ENCODE measurements at places on chromosomes 3 and 15.

DNA sequence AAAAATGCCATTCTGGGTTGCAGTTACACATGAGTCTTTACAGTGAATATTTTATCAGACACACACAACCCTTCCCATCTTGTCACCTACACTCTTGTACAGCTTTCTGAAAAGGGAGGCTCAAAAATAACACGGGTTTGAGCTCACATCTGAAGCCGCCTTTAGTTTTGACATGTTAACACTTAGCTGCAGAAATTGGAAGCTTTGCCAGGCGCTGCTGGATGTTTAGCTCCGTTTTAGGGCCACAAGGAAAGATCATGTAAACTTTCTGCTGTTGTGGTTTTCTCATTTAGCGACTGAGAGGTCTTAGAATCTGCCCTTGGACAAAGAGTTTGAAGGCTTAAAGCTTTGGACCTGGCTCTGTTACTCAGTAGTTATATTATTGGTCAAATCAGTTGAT, 120.1 kb downstream of the OXNAD1 start:
- no peak for DNase-seq

- no peak for DNase-seq
Measured at GRCh38 chr3:15204005-15204404, 2.0 kb upstream of the CAPN7 start.

DNA sequence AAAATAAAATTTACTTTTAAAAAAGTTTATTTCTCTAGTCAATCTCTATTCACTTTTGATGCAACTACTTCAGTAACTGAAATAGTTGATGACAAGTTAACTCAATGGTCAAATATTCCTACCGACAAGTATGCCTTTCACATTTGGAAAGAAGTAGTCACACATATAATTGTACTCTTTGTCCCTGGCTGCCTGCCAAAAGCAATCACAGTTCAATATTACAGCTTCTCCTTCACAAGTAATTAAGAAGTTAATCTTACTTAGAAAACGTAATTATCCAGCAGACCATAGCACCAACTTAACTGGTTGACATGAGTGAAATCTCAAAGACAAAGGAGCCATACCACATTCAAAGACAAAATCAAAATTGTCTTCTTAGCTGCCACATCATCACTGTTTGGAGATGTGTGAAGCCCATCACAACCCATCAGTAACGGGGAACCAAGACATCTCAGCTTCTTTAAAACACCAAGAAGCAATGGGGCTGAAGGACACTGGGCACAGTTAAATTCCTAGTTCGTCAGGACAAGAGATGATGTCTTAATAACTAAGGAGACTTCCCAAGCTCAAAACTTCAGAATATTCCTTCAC, 86.1 kb downstream of the PLCH1 start:
- no peak for DNase-seq

DNA sequence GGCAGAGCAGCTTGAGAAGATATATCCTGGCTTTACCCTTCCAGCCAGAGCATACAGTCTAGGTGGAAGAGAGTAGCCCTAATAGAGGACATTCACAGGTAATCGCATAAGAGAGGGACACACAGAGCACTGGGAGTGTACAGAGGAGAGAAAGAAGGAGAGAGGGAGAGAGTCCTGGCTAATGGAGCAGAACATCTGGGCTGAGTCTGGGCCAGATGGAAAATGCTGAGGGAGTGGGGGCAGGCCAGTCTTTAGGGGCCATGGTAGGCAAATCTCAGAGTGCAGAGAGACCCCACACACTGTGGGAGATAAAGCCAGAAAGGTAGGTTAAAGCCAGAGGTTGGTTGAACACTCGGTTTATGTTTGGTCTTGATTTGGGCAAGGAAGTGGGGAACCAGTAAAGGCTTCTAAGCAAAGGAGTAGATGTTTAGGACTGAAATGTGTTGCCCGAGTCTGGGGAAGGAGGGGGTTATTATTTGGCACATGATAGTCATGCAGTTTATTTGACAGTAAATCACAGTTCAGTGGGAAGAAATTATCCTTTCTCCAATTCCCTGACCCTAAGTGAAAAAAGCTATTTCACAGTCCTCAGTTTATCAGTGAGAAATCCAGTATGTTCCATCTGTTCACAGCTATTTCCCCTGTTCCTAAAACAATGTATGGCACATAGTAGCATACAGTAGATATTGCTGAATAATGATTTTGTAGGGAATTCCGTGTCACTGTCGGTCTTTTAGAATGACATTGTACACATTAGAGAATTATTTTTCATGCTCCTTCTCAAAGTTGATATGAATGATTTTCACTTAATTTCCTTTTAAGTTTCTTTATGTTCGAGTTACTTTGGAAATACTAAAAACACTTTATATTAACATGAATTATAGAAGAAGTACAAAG, 45.7 kb downstream of the PDHB start:
- DNase-seq = no peak

DNA sequence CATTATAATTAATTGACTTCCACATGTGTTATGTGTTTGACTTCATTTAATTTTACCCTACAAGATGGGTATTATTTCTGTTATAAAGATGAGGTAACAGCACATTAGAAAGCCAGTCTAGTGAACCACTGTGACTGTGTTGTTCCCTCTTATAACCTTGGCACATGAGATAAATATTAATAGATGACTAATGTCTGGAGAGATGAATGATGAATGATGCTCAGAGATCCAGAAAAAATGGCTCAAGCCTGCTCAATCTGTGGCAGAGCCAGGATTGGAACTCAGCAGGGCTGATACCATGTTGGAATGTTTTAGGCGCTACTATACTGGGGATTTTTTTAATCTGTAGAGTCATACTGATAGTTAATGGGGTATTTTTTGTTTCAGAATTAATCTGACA, 118.8 kb upstream of the PTX3 start:
- no peak for DNase-seq

- DNase-seq = no peak
Measured at GRCh38 chr3:195385526-195385925, 57.3 kb downstream of the ACAP2 start.

DNA sequence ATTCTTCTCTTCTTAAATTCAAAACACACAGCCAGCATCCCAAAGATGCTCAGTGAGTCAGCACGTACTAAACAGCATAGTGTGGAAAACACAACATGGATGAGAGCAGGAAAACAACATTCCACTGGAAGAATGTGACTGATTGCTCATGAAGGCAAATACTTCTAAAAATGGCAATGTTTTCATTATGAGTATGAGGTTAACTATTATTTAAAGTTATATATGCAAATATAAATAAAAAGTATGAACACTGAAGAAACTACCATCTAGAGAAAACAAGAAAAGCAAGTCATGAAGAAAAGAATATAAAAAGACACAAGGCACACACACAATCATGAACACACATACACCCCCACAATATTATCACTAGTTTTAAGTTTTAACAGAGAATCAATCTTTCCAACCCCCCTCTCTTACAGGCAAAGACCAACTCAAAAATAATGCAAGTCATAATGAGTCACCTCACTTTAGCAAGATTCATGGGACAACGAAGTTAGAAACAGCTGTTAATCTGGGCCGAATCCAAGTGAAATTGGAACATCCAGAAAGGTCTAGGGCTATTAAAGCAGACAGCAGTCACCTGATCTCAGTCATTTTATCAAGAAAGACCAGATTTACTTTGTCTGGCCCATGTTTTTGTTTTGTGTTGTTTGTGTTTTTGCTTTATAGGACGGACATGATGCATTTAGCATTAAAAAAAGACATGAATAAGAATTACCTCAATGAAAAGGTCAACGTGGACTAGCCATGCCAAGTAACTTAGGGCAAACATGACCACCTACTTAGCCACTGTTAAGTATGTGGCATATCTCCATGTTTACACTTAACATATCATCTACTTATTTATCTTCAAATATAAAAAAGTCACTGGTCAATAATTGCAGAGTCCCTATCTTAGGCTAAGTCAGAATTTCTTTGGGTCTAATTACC, 18.1 kb downstream of the GBE1 start:
- no peak for DNase-seq

DNA sequence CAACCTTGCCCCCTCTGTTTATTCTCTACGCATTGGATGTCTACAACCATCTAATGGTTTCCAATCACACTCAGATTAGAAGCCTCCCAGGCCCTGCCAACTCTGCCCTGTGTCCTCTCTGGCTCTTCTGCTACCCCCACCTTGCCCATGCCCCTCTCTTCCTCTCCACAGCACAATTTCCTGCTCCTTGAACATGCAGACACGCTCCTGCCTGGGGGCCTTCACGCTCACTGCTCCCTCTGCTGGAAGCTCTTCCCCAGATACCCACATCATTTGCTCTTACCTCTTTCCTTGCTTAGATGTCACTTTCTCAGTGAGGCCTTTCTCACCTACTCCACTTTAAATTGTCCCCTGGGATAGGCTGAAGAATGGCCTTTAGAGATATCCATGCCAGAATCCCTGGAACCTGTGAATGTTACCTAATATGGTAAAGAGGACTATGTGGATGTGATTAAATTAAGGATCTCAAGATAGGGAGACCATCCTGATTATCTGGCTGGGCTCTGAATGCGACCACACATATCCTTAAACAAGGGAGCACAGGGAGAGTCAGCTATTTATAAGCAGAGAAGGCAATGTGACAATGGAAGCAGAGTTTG, 9.9 kb downstream of the KY start:
- no peak for DNase-seq

GRCh38 chr15:67178569-67179210, 75.8 kb downstream of the AAGAB start:
- no peak for DNase-seq

GRCh38 chr3:59116233-59116537, 66.4 kb upstream of the CFAP20DC start:
- DNase-seq = no peak

DNA sequence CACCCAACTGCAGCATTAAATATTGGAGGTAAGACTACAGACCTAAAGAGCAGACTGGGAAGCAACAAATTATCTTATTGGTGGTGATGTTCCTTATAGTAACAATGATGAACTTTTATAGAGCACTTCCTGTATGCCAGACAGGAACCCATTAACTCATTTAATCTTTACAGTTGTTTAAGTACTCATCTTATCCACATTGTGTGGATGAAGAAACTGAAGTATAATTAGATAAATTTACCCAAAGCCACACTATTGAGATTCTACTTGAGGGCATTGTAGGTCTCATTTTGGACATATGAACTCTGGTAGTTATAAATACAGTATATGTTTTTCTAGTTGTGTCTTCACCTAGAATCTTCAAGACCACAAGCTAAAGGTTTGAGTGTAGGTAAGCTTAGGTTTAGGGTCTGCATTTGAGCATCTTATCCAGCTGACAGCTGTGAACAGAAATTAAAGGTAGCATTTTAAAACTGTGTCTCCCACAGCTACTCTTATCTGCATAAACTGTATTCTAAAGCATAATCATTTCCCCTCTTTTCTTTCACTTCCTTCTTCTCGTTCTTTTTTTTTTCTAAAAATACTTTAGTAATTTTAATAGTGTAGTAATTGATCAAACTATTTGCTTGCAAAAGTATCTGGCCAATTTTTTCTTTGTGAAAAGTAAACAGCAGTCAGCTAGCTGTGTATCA, 138.2 kb downstream of the UBE2E2 start:
- no peak for DNase-seq

DNA sequence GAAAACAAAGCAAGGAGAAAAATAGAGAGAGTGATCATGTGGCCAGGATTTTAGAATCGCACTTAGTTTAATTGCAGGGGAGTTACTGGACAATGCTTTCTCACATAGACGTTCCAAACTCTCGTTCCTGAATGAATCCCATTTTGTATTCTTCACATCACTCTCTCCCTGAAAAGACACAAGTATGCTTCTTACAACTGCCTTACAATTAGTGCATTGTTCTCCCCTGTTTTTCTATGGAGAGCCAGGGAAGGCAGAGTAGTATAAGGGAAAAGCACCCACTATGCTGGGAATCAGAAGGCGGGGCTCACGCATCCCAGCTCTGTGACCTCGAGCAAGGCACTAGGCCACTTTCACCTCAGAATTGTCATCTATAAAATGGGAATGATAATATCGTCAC, 14.4 kb downstream of the TMOD2 start:
- DNase-seq = no peak

- DNase-seq = no peak
Measured at GRCh38 chr3:138437281-138437680, 2.9 kb downstream of the ESYT3 start.

DNA sequence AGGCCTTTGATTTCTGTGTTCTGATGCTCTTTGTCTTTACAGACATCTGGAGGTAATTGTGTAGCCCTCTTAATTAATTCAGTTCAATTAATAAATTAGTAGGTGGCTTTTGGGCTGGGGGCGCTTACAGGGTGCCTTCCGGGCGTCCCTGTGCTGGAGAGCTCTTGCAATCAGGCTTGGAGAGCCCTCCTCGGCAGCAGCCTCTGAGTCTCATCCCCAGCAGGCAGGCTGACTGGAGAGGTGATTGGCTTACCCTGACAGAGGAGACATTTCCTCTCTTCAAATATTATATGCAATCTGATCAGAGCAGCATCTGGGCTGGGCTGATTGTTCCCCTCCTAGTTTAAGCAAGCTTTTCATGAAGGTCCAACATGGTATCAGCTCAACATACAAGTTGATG, 250.7 kb downstream of the LPP start:
- DNase-seq = no peak

DNA sequence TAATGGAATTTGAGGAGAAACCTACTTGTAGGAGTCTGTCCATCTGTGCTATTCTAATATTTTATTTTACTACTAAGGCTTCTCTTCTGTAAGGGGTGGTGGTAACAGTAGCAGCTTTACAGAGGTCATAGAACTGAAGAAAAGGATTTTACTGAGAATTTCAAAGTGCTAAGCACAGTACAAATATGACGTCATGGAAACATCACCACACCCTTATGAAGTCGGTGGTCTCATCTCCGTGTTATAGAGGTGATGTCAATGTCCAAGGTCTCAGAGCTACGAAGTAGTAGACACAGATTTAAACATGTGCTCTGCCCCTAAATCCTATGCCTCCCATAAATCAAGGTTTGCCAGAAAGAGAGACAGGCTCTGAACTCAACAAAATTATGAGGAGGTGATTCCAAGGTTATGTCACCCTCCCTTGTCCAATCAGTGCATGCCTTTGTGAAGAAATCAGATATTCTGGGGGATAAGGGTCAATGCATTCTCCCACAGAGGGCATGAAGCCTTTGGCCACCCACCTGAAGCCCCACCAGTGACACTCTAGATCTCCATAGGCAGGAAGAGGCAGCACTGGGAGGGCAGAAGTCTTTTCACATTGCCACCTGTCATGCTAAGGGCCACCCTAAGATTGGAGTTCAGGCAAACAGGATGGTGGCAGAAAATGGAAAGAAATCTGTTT, 22.9 kb downstream of the MECOM start:
- DNase-seq = no peak

GRCh38 chr3:17753632-17753992, 11.2 kb upstream of the TBC1D5 start:
- no peak for DNase-seq

Measured in activated naive CD4-positive, alpha-beta T cell (primary cell).